ENCODE measurements at places on chromosomes 1 and 21.

DNA sequence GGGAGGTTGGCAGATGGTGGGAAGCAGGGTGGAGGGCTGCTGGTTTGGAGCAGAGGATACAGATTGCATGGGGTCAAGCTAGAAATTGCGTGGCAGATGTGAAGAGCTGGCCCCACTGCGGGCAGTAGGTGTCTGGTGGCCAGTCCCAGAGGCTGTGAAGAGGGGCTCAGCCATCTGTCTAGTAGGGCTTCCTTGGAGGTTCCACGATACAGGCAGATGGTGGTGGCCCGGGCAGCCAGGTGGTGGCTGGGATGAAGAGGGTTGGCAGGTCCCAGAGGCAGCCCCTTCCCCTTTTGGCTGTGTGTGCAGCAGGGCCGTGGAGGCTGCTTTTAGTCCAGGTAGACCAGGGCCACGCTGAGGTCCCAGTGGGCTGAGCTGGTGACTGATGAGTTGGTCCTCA lies 16.6 kb downstream of the PSEN2 start:
- no peak for DNase-seq

DNA sequence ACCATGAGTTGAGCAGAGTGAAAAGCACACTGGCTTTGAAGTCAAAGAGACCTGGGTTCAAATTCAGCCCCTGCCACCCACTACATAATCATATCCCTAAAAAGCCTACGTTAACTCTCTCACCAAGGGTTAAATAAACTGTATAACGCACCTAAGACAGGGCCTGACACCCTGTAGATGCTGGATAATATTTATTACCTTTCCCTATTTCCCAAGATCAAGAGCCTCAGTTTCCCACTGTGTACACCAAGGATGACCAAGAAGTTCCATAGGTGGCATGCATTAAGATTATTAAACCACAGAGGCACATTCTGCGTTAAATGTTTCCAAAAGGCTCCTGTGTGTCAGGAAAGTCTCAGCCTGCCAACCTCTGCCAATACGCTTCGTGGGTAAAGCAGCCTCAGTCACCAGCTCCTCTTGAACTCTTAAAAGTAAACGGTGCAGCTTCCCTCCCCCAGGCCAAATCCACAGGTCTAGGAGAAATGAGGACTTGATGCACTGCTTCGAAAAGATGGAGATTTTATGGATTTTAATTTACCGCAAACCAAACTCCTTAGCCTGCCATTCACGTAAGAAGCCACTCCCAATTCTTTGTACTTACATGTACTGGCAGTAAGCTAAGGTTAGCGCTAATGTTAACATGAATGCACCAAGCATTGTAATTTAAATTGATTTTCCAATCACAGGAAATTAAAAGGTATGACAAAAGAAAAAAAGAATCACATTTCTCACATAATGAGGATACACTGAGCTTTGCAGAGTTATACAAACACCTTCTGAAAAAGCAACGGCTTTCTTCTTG lies 2.6 kb downstream of the USP24 start:
- no peak for DNase-seq

GRCh38 chr1:156076609-156077429 lies 5.4 kb downstream of the MEX3A start:
- DNase-seq: no peak

DNA sequence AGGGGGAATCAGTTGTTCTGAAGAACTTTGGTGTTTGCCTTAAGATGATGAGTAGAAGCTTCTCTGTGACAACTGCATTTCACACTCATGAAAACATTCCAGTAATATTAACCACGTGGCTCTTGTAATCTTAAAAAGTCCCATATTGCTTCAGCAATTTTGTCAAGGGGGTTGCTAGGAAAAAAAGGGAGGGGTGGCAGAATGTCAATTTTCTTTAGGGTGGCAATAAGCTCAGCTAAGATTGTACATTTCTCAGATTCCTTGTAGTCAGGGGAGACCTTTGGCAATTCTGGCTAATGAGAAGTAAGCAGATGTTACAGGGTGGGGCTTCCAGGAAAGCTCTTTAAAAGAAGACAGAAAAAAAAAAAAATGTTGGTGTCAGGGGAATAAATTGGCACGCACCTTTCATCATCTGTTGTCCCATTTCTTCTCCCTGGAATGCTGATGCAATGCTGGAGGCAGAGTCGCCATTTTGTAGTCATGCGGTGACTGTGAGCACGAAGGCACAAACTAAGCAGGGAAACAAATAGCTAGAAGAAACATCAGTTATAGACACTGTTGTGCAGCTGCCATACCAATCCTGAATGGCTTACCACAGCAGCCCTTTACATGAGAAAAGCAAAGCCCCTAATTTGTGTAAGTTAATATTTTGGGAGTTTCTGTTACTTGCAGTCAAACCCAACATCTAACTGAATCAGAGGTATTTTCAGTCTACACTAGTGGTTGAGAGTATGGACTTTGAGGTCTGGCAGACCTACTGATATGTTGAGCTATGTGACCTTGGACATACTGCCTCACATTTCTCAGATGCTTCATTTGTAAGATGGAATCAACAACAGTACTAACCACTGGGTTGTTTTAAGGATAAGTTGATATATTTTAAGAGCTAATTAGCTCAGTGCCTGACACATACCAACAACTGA lies 56.1 kb upstream of the MRPS6 start:
- DNase-seq: no peak
